ENCODE measurements at places on chromosomes 2 and 18. TPM values are rescaled to one million over a fixed set of nuclear protein-coding genes. Genes with fewer than 3 reads are reported as not detected.

The PCARE gene
- total RNA-seq = not detected

The NR4A2 gene
- 0.72 TPM for total RNA-seq

The RNU2-63P gene
- not detected for total RNA-seq

The INHBB gene
- total RNA-seq = under 0.01 TPM

The TPGS2 gene
- total RNA-seq = 98.8 TPM

The RNF144A gene
- 15.9 TPM for total RNA-seq

The DES gene
- 1.2 TPM for total RNA-seq

The TACR1 gene
- total RNA-seq = 0.29 TPM

The RFTN2 gene
- 14.5 TPM for total RNA-seq

The MAL gene
- not detected for total RNA-seq

The CTAGE1 gene
- not detected for total RNA-seq

The CDH20 gene
- total RNA-seq = not detected

The GTF2A1L gene
- 1.1 TPM for total RNA-seq

The NEB gene
- 0.29 TPM for total RNA-seq

All from osteoblast (primary cell).